ENCODE measurements at places on chromosomes 12 and 14.

DNA sequence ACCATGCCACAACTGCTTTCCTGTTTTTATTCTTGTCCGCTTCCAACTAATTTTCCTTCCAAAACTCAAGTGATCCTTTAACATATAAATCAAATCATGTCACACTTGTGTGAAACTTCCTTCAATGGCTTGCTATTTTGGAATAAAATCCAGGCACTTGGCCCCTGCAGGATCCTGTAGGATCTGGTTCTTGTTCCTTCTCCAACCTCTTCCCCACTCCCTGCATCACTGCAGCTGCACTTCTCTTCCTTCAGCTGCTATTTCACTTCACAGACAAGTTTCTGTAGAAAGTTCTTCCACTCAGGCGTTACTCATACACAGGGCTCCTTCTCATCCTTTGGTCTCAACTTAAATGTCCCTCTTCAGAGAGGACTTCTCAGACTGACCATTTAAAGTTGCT lies 239.7 kb upstream of the BTG1 start:
- no peak for DNase-seq

GRCh38 chr12:106680280-106680679 lies 94.2 kb upstream of the RIC8B start:
- no peak for DNase-seq

DNA sequence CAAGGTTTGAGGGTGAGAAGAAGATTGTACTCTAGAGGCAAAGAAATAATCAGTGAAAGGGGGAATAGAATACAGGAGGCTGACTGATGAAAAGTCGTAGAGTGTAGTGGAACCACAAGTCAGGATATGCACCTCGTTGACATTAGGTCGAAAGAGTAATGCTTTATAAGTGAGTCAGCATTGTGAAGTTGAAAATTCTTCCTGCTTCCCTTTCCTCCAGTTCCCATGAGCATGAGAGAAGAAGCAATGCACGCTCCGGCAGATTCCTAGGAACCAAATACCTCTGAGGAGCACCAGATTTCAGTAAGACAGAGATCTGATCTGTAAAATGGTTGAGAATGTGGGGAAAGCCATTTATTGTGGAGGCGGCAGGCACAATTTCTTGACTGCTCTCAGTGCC lies 16.5 kb downstream of the CCER1 start:
- no peak for DNase-seq

- no peak for DNase-seq
Measured at GRCh38 chr14:48944809-48945208, 641.4 kb downstream of the RPS29 start.

DNA sequence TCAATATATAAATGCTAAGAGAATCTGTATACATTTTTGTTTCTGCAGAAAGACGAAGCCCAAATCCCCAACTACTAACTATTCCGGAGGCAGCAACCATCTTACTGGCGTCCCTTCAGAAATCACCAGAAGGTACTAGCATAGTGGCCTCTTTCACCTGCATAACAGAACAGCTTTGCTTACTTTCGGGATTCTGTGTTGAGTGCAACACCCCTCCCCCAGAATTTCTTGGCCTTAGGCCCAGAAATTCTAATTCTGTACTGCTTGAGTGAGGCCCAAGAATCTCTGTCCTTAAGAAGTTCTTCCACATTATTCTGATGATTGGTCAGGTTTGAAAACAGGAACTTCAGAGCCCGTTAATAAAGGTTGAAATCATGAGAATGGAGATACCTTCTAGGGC lies 2.9 kb downstream of the SPX start:
- no peak for DNase-seq

GRCh38 chr14:72739446-72740405 lies 154.2 kb downstream of the DPF3 start:
- DNase-seq: no peak

Measured in T-helper 9 cell (primary cell).